Body of pancreas (tissue), 4 donors: ENCODE measurements at places on chromosomes 4 and X. TPM values are rescaled to one million over a fixed set of nuclear protein-coding genes. Genes with fewer than 3 reads are reported as not detected.
A peak's percentile ranks its signal among the peaks of the same experiment; 100 is the strongest.

Gene L1CAM
- 1.8 TPM for total RNA-seq

DNA sequence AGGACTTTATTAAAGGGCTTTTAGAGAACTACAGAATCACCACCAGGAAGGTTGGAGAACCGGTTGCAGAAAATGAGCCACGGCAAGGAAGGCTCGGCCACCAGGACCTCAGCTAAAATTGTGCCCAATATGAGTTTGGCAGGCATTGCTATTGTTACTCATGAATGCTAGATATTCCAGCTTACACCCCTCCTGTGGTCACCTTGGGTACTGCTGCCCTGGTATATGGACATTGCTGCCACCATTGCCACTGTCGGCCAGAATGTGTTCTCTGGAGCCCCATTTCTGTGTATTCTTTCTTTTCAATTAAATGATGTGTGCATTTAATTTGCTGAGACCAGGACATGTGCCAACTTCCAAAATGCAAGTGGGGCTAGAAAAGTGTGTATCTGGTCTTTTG, 626.7 kb upstream of the BOD1L1 start:
- H3K4me3 ChIP-seq: no peak overlapping the region
- no peak overlapping the region for H3K27ac ChIP-seq
- no peaks in the 10 kb centered on the region for H3K36me3 ChIP-seq
- no peaks in the 10 kb centered on the region for H3K27me3 ChIP-seq
- peak; percentile 54 for DNase-seq

DNA sequence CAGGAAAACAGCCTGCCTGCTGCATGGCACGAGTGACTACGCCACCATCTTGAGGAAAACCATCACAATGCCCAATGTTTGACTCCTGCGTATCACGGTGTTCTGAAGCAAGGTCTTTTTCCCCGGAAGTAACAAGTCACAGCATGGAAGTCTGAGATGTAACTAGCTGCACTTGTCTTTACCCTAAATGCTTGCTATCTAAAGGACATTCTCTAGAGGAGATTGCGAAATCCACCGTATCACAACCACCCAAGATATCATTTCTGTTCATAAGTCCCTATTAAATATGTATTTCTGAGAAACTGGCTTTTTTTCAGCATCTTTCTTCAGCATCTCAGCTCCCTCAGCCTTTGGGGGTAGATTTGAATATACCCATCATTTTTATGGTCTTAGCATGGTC, 1565.1 kb downstream of the ARAP2 start:
- no peaks in the 10 kb centered on the region for H3K36me3 ChIP-seq
- H3K4me1 ChIP-seq: no peaks in the 10 kb centered on the region
- DNase-seq: no peak

Gene GLOD5
- not detected for total RNA-seq

DNA sequence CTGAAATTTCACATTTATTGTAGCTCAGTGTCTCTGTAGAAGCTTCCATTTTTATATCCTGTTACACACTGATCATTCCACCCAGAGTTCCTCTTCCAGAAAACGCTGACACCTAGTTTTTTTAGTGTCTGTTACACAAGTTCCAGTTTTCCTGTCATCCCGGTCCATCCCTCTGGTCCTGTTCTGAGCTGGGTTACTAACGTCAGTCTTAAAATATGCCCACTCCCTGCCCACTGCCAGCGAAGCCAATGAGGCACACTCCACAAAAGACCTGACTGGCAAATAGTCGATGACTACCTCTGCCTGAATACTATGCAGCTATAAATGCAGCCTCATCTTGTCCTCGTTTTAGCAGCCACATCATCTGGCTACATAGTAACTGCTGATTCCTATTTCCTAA, 30.9 kb upstream of the DDX3X start:
- H3K4me1 ChIP-seq: no peaks in the 10 kb centered on the region
- no peaks in the 10 kb centered on the region for H3K27me3 ChIP-seq
- H3K27ac ChIP-seq: no peak overlapping the region
- H3K4me3 ChIP-seq: no peak overlapping the region
- DNase-seq: no peak
- no peaks in the 10 kb centered on the region for H3K36me3 ChIP-seq

- no peaks in the 10 kb centered on the region for H3K4me1 ChIP-seq
- no peak overlapping the region for H3K27ac ChIP-seq
- no peak for DNase-seq
- no peaks in the 10 kb centered on the region for H3K27me3 ChIP-seq
- H3K4me3 ChIP-seq: no peak overlapping the region
Measured at GRCh38 chr4:8849266-8850073, 22.2 kb downstream of the HMX1 start.

GRCh38 chr4:111871802-111872201, 273.5 kb upstream of the FAM241A start:
- DNase-seq: no peak
- no peaks in the 10 kb centered on the region for H3K27me3 ChIP-seq
- H3K36me3 ChIP-seq: no peaks in the 10 kb centered on the region
- no peak overlapping the region for H3K27ac ChIP-seq
- H3K4me3 ChIP-seq: no peak overlapping the region
- no peaks in the 10 kb centered on the region for H3K4me1 ChIP-seq

Gene KLHL13
- total RNA-seq: 3.4 TPM

DNA sequence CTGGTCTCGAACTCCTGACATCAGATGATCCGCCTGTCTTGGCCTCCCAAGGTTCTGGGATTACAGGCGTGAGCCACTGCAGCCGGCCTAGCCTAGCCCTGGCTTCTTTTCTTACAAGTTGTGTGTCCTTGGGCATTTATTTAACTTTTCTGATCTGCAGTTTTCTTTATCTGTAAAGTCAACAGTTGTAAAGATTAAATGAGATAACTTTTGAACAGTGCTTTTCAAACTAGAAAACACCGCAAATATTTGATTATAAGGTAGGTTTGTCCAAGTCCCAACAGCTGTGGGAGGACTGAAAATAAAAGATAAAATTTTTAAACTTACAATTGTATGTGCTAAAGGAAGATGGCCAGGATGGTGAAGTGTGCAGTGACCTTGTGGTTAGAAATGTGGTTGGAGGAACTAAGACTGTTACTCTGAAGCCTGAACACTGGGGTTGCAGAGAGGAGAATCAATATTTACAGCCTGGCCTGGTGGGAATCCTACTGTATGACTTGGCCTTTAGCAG, 44.8 kb downstream of the GSX2 start:
- DNase-seq: peak; percentile 35
- H3K27me3 ChIP-seq: no peaks in the 10 kb centered on the region
- H3K27ac ChIP-seq: no peak overlapping the region
- H3K36me3 ChIP-seq: no peaks in the 10 kb centered on the region
- H3K4me3 ChIP-seq: no peak overlapping the region

Gene POU3F4
- not detected for total RNA-seq

Gene FABP2
- total RNA-seq: not detected

- H3K4me1 ChIP-seq: no peaks in the 10 kb centered on the region
- H3K27ac ChIP-seq: no peak overlapping the region
- no peak overlapping the region for H3K4me3 ChIP-seq
- DNase-seq: no peak
- no peaks in the 10 kb centered on the region for H3K27me3 ChIP-seq
Measured at GRCh38 chr4:167785523-167785922, 306.8 kb upstream of the ANXA10 start.

GRCh38 chrX:79371640-79372039, 4.5 kb upstream of the ITM2A start:
- H3K4me3 ChIP-seq: no peak overlapping the region
- no peak for DNase-seq
- H3K36me3 ChIP-seq: no peaks in the 10 kb centered on the region
- peaks cover 2% of the 10 kb centered on the region for H3K4me1 ChIP-seq

Gene MAMLD1
- 5.6 TPM for total RNA-seq

Gene SMR3B
- not detected for total RNA-seq
